ENCODE measurements at places on chromosomes 1 and 21. TPM values are rescaled to one million over a fixed set of nuclear protein-coding genes. Genes with fewer than 3 reads are reported as not detected.

SMG5 gene
- total RNA-seq, result 82.6 TPM

AQP10 gene
- total RNA-seq, result not detected

TARS2 gene
- 21.5 TPM for total RNA-seq

ANKRD65 gene
- total RNA-seq, result 0.38 TPM

LAPTM5 gene
- 73.0 TPM for total RNA-seq

VWA1 gene
- 6.1 TPM for total RNA-seq

UTS2 gene
- total RNA-seq, result not detected

GBP5 gene
- total RNA-seq, result 0.31 TPM

DNA sequence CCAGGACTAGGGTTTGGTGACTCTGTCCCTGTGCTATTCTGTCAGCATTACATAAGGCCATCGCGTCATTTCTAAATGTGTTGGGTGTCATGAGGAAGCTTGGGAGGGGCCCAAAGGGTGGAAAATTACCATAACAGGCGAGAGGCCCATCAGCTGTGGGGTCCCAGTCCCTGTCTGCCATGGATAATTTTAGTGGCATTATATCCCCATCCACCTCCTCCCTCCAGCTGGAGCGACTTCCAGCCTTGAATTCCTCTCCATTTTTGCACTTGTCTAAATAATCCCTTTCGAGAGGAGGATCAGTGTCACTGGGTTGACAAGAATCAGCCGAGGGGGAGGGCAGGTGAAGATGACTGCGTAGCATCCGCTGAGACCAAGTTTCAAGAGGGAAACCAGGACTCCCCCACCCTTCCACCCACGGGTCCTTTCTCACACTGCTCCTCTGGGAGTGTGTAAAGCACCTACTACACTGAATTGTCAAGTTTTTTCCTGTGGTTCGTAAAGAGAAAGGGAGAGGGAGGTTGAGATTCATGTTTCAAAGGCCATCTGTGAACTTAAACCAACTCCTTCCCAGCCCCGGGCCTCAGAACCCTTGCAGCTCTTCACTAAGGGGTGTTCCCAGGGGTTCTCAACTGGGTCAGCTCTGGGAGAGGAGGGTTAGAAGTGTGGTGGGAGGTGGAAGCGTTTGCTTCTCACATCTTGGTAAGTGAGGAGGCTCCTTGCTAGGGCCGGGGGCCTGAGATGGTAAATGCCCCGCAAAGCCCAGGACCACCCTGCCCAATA lies 29.2 kb downstream of the VASH2 start:
- no peak for DNase-seq
- H3K36me3 ChIP-seq, result no peaks in the 10 kb centered on the region
- no peak overlapping the region for H3K27ac ChIP-seq
- H3K4me1 ChIP-seq, result no peaks in the 10 kb centered on the region
- no peaks in the 10 kb centered on the region for H3K27me3 ChIP-seq
- H3K4me3 ChIP-seq, result no peak overlapping the region

GRCh38 chr1:84365225-84366221 lies 32.8 kb upstream of the DNASE2B start:
- H3K36me3 ChIP-seq, result no peaks in the 10 kb centered on the region
- DNase-seq, result peak; percentile 96
- peak overlapping the region; percentile 97 for H3K27ac ChIP-seq
- no peaks in the 10 kb centered on the region for H3K27me3 ChIP-seq
- no peak overlapping the region for H3K4me3 ChIP-seq
- H3K4me1 ChIP-seq, result peaks cover 28% of the 10 kb centered on the region

DNA sequence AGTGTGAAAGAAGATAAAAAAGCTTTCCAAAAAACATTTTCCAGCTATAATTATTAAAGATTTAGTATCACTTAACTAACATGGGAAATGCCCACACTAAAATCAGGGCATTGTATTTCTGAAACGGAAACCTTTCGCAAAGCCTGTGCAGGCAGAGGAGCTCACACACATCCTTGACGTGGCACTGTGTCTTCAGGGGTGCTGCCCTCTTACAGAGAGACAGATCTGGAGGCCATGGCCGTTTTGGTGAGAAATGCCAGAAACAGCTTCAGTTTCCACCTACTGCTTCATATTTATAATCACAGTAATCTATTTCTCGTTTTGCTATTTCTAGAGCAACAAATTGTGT lies 26.7 kb downstream of the ATP1B1 start:
- H3K4me3 ChIP-seq, result no peak overlapping the region
- no peak overlapping the region for H3K27ac ChIP-seq
- H3K27me3 ChIP-seq, result no peaks in the 10 kb centered on the region
- H3K36me3 ChIP-seq, result peaks cover 6% of the 10 kb centered on the region

GRCh38 chr1:204894031-204894430 lies 23.4 kb downstream of the NFASC start:
- H3K4me1 ChIP-seq, result no peaks in the 10 kb centered on the region
- no peak overlapping the region for H3K4me3 ChIP-seq
- no peak for DNase-seq
- H3K36me3 ChIP-seq, result no peaks in the 10 kb centered on the region
- H3K27ac ChIP-seq, result no peak overlapping the region

DNA sequence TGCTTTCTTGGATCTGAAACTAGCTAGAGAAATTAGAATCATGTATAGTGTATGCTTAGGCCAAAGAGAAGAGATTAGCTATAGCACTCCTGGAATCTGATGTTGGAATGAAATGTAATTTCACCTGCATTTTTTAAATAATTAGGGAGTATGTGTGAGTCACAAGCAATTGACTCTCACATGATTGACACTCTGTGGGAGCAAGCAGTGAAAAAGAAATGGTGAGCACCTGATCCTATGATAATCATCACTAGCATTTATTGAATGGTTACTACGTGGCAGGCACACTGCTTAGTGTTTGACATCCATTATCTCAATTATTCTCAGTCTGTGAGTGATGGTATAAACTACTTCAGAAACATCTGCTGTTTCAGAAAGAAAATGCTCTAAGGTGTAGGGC lies 176.6 kb downstream of the NRIP1 start:
- H3K36me3 ChIP-seq, result no peaks in the 10 kb centered on the region
- no peaks in the 10 kb centered on the region for H3K27me3 ChIP-seq
- no peak overlapping the region for H3K27ac ChIP-seq
- H3K4me3 ChIP-seq, result no peak overlapping the region
- no peak for DNase-seq

DNA sequence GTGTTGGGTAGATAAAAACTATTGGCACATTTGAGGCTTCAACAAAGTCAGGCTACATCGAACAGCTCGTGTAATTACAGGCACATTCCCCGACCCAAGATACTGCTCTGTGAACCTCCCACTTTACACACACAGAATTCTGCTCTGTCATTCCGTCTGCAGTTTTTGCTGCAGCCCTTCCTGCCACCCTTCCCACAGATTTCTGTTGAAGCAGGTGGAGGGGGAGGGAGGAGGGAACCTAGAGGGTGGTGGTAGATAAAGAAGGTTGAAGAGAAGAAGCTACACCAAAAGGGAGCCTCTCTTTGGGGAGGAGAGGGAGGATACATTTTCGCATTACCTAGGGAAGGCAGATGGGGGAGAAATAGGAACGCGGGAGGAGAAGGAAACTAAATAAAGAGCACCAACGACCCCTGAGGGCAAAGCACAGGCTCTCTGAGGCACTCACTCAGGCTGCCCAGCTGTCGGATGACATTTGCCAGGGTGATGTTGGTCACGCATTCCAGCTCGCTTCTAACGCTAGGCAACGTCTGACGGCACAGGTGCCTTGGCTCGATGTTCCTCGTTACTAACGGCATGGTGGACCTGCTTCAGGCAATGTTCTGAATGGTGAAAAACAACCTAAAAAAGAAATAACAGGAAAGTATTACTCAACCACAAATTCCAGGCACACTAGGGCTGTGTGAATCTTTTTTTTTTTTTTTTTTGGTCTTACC lies 36.0 kb downstream of the GPR3 start:
- H3K27me3 ChIP-seq, result no peaks in the 10 kb centered on the region
- DNase-seq, result peak; percentile 87
- no peak overlapping the region for H3K4me3 ChIP-seq
- H3K4me1 ChIP-seq, result peaks cover 51% of the 10 kb centered on the region
- peak overlapping the region; percentile 92 for H3K27ac ChIP-seq
- peaks cover 11% of the 10 kb centered on the region for H3K36me3 ChIP-seq

DNA sequence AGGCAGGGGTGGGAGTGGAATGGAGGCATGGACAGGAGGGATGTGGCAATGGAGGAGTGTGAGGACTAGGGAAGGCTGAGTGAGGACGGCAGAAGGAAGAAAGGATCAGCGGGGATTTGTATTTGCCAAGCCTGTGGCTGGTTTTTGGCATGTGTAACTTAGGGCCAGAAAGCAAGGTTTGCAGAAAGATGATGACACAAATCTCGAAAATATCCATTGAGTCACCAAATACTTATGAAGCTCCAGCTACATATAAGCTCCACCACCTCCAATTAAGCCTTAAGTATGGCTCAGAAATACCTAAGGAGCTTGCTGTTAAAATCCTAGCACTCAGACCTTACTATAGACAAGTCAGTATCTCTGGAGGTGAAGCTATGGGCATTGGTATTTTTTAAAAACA lies 90.1 kb downstream of the OMA1 start:
- H3K4me3 ChIP-seq, result no peak overlapping the region
- no peaks in the 10 kb centered on the region for H3K27me3 ChIP-seq
- no peak for DNase-seq
- no peaks in the 10 kb centered on the region for H3K36me3 ChIP-seq

GRCh38 chr1:184036517-184036949 lies 995 bp downstream of the COLGALT2 start:
- H3K27ac ChIP-seq, result no peak overlapping the region
- peak overlapping the region; percentile 27 for H3K4me3 ChIP-seq
- peaks cover 52% of the 10 kb centered on the region for H3K27me3 ChIP-seq

DNA sequence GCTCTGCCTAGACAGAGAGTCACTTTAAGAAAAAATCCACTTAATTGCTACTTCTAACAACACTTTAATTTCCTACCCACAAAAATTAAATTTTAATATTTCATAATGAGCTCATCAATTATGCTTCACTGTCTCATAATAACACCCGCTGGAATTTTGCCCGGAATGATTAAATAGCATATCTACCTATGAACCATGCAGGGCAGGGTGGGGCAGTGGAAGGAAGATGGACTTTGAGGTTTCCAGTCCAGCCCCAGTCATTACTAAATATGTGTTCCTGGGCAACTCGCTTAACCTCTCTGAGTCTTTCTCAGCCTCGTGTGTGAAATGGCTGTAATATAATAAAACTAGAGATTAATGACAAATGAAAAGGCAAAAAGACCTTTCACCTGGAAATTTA lies 32.8 kb upstream of the SLC45A1 start:
- H3K27me3 ChIP-seq, result no peaks in the 10 kb centered on the region
- H3K4me3 ChIP-seq, result no peak overlapping the region
- no peaks in the 10 kb centered on the region for H3K36me3 ChIP-seq
- DNase-seq, result no peak
- no peak overlapping the region for H3K27ac ChIP-seq

DNA sequence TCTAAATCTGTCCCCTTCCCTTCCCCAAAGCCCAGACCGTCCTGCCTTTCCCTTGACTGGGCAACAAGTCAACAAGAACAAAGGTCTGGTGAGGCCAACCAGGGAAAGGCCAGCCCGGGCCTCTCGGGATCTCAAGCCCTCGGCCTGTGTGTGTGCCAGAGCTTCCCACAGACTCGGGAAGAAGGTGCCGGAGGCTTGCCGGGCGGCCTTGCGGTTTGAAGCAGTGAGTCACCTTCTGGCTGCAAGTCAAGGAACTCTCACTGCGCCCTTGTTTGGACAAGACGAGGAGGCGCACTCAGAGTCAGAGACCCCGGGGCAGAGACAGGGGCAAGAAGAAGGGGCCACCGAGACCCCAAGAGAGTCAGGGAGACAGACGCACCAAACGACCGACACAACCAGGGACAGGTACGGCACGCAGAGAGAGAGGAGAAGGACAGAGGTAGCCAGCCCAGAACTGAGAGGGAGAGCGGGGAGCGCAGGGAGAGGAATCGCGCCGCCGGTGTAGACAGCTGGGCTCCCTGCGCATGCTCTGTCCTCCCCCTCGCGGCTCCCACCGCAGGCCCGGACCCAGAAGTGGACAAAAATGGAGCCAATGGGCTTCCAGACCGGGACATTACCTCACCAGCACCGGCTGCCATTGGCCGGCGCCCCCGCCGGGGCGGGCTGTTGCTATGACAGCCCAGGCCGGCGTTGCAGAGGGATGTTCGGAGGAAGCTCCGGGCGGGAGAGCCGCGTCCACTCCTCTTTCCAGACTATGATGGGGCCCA lies 66.6 kb upstream of the LAPTM5 start:
- peaks cover 10% of the 10 kb centered on the region for H3K4me1 ChIP-seq
- no peak overlapping the region for H3K4me3 ChIP-seq
- H3K27ac ChIP-seq, result peak overlapping the region; percentile 80
- DNase-seq, result peak; percentile 98
- H3K36me3 ChIP-seq, result no peaks in the 10 kb centered on the region
